Osteoblast (primary cell): ENCODE measurements at places on chromosomes 7 and 10. TPM values are rescaled to one million over a fixed set of nuclear protein-coding genes. Genes with fewer than 3 reads are reported as not detected.

- no peak for DNase-seq
Observed at GRCh38 chr7:106954840-106955239, 89.7 kb upstream of the PRKAR2B start.

- peak; percentile 42 for DNase-seq
Observed at GRCh38 chr10:34526758-34527730, 288.1 kb downstream of the PARD3 start.

DNA sequence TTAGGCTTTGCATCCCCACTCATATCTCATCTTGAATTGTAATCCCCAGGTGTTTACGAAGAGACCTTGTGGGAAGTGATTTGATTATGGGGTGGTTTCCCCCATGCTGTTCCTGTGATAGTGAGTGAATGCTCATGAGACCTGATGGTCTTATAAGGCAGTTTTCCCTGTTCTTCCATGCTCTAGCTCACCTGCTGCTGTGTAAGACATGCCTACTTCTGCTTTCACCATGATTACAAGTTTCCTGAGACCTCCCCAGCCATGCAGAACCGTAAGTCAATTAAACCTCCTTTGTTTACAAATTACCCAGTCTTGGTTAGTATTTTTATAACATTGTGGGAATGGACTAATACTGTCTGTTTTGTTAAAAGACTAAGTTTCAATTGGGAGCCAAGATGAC, 35.3 kb upstream of the ZNF92 start:
- DNase-seq = no peak

- DNase-seq = no peak
Observed at GRCh38 chr7:6545398-6546126, 5.7 kb downstream of the GRID2IP start.

DNA sequence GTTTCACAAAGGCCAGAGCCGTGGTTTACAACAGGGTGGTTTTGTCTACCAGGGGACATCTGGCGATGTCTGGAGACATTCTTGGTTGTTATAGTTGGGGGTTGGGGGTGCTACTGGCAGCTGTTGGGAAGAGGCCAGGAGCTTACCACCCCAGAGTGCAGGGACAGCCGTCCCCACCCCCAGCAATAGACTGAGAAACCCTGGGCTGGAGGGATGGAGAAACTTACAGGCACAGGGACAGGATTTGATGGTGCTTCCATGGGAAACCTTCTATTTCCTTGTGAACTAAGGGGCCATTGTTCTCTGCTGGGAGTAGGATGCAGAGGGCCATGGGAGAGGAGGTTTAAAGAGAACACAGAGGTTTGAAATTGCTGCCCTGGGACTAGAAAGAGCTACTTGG, 10.9 kb downstream of the ADCK2 start:
- no peak for DNase-seq

- peak; percentile 55 for DNase-seq
Observed at GRCh38 chr10:50360077-50360850, 108.9 kb upstream of the ASAH2 start.

- no peak for DNase-seq
Observed at GRCh38 chr7:148276314-148277041, 314.1 kb upstream of the C7orf33 start.

DNA sequence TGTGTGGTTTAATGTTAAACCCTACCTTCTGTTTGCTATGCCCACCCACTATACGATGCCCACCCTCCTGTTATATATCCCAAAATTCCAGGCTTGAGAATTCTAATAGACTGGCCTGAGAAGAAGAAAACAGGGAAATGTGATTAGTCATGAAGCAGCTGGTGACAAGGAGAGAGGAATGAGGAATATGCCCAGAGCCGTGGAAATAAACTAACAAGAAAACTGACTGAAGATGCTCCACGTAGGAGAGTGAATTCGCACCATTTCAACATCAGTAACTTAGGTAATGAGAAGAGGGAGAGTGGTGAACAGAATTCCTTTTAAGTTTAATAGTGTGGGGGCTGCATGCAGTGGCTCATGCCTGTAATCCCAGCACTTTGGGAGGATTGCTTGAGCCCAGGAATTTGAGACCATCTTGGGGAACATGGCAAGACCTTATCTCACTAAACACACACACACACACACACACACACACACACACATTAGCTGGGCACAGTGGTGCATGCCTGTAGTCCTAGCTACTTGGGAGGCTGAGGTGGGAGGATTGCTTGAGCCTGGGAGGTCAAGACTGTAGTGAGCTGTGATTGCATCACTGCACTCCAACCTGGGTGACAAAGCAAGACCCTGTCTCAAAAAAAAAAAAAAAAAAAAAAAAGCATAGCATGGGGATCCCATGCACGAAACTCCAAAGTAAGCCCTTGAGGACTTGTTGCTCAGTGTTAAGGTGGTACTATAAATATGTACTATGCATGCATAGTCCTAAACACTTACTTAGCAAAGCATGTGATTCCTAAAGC, 16.1 kb upstream of the SYPL1 start:
- DNase-seq = no peak

DNA sequence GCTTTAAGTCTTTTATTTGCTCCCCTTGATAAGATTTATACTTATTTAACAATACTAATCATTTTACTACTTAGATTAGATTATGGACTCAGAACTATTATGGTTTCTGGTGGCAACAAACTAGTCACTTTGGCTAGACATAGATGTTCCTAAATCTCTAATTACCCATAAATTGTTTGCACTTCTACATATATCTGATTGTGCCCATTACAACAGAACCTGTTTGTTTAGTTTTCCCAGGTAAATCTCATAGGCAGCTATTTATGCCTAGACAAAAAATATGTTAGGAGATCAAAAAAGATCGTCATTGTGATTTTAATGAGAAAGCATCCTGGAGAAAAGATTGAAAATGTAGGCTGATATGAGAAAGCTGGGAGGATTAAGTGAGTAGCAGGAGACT, 14.4 kb downstream of the UBN2 start:
- no peak for DNase-seq

DNA sequence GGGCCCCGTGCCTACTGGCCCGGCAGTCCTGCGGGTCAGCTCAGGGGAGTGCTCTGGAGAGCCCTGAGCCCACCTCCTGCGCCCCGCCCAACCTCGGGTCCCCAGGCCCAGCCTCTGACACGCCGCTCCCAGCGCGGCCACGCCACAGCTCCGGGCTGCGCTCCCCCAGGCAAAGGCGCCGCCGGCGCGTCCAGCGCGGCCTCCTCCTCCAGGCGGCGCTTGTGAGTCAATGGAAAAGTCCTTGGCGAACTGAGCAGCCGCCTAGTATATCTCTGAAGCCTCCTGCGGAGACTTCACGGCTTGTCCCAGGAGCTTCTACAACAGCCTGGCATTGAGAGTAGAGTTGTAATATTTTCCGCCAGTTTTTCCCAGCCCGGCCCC, 29.5 kb upstream of the BMS1 start:
- peak; percentile 97 for DNase-seq

GRCh38 chr10:110918269-110918642, 724 bp downstream of the BBIP1 start:
- DNase-seq = peak; percentile 94

DNA sequence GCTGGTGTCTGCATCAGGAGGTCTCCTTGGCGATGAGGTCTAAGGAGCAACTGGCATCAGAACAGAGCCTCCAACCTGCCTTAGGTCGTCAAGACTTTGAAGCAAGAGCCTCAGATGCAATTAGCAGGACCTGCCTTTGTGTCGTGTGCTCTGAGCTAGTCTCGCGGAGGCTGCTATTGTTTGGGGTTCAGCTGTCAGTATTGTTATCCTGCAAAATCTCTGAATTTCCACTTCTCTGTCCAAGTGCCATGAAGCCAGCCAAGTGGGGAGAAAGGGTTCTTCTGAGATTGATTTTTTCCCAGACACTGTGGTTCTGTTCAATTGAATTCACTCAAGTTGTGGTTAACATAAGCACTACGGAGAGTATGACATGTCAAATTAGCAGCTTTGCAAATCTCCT, 78.7 kb downstream of the ADARB2 start:
- no peak for DNase-seq

DNA sequence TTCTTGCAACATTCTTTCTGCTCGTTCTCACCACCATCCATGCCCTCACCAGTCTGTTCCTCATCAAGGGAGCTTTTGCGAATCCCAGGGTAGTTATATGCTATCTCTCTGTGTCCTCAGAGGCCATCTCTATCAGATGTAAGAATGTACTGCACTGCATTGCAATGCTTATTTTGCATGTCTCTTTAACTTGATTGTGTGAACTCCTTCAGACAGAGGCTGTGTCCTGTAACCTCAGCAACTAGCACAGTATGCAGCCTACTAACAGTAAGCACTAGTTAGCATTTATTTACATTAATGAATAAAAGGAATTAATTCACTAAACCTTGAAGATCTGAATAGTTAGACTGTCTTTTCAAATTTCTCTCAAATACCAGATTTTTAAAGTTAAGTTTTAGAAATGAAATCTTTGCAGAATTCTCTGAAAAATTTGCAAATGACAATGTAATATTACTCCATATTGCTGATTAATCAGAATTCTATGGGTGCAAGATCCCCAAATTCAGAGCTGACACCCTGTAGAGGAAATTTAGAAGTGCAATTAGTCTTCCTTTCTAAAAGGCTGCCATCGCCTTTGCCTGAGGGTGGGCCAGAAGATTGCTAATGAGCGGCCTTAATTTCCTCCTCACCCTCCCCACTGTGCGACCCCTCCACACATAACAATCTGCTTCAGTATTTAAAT, 10.3 kb upstream of the LHFPL3 start:
- no peak for DNase-seq

DNA sequence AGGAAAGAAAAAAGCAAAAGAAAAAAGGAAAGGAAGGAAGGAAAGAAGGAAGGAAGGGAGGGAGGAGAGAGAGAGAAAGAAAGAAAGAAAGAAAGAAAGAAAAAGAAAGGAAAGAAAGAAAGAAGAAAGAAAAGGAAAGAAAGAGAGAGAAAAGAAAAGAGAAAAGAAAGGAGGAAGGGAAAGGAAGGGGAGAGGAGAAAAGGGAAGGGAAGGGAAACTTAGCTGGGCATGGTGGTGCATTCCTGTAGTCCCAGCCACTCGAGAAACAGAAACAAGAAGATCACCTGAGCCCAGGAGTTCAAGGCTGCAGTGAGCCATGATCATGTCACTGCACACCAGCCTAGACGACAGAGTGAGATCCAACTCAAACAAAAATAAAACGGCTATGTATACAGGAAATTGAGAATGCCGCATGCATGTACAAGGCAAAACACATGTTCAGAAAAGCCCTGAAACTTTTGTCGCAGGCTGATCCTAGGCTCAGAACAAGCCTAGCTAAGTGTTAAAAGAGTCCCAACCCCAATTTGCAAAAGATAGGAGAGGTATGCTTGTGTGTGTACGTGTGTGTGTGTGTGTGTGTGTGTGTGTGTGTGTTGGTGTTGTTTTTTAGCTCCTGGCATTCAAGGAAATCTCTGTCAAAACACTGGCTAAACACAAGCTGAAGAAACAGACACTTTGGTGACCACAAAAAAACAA, 6.6 kb upstream of the NPC1L1 start:
- no peak for DNase-seq

DNA sequence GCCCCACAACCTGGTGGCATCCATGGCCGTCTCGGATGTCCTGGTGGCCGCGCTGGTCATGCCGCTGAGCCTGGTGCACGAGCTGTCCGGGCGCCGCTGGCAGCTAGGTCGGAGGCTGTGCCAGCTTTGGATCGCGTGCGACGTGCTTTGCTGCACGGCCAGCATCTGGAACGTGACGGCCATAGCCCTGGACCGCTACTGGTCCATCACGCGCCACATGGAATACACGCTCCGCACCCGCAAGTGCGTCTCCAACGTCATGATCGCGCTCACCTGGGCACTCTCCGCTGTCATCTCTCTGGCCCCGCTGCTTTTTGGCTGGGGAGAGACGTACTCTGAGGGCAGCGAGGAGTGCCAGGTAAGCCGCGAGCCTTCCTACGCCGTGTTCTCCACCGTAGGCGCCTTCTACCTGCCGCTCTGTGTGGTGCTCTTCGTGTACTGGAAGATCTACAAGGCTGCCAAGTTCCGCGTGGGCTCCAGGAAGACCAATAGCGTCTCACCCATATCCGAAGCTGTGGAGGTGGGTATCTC, 1.1 kb downstream of the HTR5A start:
- no peak for DNase-seq

DNA sequence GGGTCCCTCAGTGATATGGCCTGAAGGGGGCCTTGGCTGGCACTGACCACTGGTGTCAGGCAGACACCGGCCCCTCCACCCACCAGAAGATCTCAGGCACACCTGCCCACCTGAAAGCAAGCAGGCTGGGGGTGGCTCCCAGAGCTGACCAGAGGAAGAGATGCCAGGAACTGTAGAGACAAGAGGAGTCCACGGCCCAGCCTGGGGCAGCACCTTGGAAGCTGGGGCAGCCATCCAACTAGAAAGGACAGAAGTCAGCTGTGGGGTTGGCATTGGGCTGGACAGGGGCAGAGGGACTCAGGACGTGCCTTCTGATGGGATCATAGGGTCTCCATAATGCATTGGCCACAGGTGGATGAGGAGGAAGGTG, 144.3 kb downstream of the ZNF248 start:
- DNase-seq = no peak

GRCh38 chr7:522071-522950, 2.7 kb upstream of the PDGFA start:
- DNase-seq = peak; percentile 87

DNA sequence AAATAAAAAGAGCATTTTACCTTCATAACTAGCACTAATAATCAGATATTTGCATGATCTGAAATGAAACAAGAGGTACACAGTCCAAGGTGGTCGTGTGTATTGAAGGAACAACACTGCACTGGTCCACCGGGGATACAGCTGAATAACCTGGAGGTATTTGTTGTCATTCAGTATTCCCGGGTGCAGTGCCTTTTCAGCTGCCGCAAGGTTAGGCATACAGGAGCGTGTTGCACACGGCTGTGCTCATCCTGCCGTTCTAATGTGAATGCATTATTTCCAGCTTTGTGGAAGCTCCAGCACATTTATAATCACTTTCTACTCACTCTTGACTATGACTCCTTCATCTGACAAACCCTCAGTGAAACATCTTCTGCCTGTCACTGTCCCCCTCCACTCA, 377.8 kb downstream of the GFRA1 start:
- DNase-seq = no peak

DNA sequence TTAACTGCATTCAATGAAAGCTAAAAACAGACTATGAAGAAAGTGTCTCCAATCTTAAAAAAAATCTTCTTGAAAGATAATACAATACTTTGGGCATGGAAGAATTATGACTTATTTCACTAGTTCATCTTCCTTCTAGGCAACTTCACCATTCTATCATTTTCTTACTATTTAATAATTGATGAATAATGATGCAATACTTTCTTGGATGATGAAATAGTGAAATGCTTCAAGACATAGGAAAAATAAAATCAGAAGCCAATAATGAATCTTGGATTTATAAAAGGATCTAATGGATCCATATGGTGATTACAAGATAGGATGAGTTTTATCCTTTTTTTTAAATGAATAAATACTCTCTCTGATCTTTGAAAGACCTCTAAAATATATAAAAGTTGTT, 4.4 kb downstream of the DMBT1 start:
- DNase-seq = no peak

- DNase-seq = no peak
Observed at GRCh38 chr7:66860767-66861166, 60.3 kb upstream of the TMEM248 start.

TSPAN13 gene
- 1.8 TPM in 2 replicates for total RNA-seq

BLNK gene
- total RNA-seq = under 0.01 and 0.36 TPM in 2 replicates

CC2D2B gene
- 0.36 and 0.88 TPM in 2 replicates for total RNA-seq

C10orf67 gene
- total RNA-seq = not detected in 2 replicates

NAT16 gene
- total RNA-seq = not detected in 2 replicates

FAM25C gene
- not detected in 2 replicates for total RNA-seq

SLC13A1 gene
- total RNA-seq = not detected in 2 replicates

ASB13 gene
- total RNA-seq = 14.8 and 16.2 TPM in 2 replicates

MSMB gene
- total RNA-seq = not detected in 2 replicates

CLDN12 gene
- 35.9 and 39.8 TPM in 2 replicates for total RNA-seq

RNLS gene
- 22.4 and 23.0 TPM in 2 replicates for total RNA-seq
